ENCODE measurements at places on chromosomes 7 and 10.

DNA sequence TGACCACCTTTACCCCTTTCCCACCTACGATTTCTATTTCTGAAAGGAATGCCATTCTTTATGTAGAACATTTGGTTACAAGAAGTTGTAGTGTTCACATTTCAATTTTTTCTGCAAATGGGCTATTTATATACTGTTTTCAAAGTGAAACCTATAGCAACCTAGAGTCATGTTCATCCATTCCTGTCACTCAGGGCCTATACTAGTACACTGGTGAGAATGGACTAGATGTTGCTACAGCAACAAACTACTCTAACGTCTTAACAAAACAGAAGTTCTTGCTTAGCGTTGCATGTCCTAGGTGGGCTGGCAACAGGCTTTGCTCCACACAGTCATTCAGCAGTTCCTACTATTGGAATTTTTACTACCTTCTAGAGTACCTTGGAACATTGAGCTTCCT, 16.3 kb downstream of the CASD1 start:
- no peak for DNase-seq

GRCh38 chr7:124246262-124246863, 213.5 kb upstream of the TMEM229A start:
- no peak for DNase-seq

DNA sequence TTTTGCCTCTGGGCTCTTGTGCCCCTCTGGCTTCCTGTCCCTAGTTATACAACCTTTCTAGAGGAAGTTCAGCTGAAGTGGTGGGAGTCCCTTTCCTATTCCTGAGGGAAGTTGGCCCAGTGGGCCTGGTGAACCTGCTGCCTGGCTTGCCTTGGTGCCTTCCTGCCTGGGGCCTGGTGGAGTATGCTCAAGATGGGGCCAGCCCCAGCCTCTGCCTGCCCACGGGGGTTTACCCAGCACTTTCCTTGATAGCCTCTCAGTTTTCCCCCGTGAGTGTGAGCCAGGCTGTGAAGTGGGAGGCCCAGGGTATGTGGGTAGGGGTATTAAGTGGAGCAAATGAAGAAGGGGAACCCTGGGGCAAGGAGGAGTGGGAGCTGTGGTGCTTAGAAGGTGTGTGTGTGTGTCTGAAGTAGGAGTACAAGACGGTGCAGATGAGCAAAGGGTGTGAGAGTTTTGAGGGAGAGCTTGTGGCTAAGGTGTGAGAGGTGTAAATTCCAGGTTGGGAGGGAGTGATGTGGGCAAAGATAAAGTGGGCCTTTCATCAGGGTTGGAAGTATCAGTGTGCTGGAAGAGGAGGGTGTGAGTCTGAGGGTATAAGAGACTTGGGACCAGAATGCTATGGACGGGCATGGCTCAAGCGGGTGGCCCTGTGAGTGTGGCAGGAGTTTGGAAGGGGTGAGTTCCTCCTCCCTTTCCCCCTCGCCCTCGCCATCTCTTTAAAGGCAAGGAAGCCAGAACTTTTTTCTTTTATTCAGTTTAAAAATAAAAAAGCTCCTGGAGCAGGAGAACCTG, 10.9 kb upstream of the PAX2 start:
- no peak for DNase-seq

- peak; percentile 31 for DNase-seq
Measured at GRCh38 chr7:143900230-143900766, 1.7 kb downstream of the TCAF1 start.

GRCh38 chr10:36450380-36450779, 675.0 kb upstream of the ANKRD30A start:
- DNase-seq, result peak; percentile 32

GRCh38 chr7:121953601-121954000, 80.6 kb downstream of the PTPRZ1 start:
- DNase-seq, result no peak
